ENCODE measurements at places on chromosomes 6 and 20.

DNA sequence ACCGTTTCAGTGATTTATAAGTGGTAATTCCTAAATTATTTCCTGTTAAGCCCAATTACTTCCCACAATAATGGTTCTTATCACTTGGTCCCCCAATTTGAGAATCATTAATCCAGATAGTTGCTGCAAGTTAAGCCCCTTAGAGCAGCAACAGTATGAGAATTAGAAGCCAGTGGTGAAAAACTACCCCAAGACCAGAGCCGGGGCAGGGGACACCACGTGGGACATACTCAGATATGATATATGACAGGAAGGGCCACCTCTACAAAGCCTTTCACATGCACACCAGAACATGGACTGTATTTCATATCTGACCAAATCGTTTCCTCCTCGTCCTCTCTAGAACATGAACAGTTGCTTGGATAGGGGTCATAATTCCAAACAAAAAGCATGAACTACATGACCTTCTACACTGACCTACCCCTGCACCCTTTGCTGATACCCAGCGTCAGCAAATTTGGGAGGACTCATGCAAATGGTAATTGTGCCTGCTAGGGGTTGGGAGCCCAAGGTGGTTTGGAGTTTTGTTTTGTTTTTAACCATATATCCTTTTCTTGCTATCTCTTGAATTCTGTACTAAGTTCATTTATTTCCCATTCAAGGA is 3.9 kb downstream of the JAG1 start:
- DNase-seq, result no peak

GRCh38 chr6:24761193-24761835 is 13.4 kb upstream of the GMNN start:
- no peak for DNase-seq

GRCh38 chr6:156791320-156791850 is 14.2 kb downstream of the ARID1B start:
- no peak for DNase-seq

- no peak for DNase-seq
These were observed 26.5 kb downstream of the BCKDHB start for GRCh38 chr6:80133020-80133419.

DNA sequence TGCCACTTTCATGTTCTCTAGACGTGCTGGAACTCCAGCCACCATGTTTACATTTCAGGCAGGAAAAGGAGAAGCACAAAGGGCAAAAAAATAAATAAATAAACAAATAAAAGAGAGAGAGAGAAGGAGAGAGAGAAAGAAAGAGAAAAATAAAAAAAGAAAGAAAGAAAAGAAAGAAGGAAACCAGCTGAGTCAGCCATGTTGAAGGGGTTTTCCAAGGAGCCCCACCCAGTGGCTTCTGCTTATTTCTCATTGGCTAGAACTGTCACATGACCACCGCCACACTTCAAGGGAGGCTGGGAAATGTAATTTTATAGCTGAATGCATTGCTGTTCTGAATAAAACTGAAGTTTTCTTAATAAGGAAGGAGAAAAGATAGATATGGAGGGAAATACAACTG is 71.1 kb downstream of the BFSP1 start:
- DNase-seq, result no peak

- no peak for DNase-seq
These were observed 492.4 kb upstream of the MARCKS start for GRCh38 chr6:113364766-113365165.

GRCh38 chr6:4287372-4287771 is 152.0 kb upstream of the ECI2 start:
- DNase-seq, result no peak

GRCh38 chr6:135546680-135547418 is 49.3 kb upstream of the AHI1 start:
- DNase-seq, result no peak

DNA sequence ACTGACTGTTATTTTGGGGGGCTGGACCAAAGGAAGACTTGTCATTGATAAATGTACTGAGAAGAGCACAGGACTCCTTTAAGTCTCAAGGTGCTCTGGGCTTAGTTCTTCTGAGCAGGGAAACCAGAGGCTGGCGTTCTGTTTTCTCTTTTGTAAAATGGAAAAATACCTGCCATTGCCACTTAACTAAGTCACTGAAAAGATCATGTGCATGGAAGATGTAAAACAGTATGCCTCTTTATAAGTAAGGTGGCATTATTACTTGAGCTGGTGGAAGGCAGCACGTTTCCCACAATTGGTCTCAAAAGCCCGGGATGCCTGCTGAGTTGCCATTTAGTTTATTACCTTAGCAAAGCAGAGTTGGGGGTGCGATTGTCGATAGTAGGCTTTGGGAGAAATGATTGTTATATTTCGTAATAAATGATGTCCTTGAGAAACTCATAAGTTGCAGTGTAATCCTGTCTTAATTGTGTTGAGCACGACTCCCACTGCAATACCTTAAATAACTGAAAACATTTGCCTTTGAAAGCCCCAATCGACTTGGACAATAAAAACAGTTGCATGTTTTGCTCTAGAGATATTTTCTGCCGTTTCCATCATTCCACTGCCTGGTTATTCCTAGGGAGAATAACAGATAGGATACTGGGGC is 3.6 kb downstream of the JARID2 start:
- DNase-seq, result no peak

DNA sequence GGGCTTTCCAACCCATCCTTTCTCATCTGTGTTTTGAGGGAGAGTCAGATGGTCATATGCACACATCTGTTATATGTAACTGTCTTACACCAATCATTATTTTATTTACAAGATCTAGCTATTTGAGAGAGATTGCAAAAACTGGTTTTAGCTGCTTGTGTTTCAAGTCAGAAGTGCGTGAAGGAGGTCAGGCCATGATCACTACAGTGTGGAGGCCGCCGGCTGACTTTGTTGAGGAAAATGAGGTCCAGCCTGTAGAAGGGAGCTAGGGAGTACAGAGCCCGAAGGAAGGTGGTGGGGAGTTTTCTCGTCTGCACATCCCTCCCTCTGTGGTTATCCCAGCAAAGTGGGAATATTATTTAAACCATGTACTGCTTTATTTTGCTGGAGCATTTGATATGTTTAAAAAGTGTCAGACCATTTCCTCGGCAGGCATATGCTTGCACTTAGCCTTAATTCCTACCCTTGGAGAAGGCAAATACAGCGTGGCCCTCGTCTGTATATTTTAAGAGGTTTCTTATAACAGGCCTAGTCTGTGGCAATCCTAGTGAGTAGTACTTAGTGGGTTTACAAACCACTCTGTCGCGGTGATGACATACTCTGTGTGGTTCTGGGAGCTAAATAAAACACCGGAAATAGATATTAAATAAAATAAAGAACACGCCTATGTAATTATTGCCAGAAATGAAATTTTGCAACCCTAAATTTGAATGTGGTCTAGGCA is 95.6 kb downstream of the UST start:
- DNase-seq, result no peak

- no peak for DNase-seq
These were observed 34.9 kb upstream of the HEY2 start for GRCh38 chr6:125714441-125715090.

GRCh38 chr6:159169557-159170332 is 545 bp downstream of the FNDC1 start:
- DNase-seq, result no peak

- no peak for DNase-seq
These were observed 11.4 kb upstream of the VEGFA start for GRCh38 chr6:43758617-43759050.

GRCh38 chr20:8583566-8584043 is 451.5 kb downstream of the PLCB1 start:
- DNase-seq, result no peak

DNA sequence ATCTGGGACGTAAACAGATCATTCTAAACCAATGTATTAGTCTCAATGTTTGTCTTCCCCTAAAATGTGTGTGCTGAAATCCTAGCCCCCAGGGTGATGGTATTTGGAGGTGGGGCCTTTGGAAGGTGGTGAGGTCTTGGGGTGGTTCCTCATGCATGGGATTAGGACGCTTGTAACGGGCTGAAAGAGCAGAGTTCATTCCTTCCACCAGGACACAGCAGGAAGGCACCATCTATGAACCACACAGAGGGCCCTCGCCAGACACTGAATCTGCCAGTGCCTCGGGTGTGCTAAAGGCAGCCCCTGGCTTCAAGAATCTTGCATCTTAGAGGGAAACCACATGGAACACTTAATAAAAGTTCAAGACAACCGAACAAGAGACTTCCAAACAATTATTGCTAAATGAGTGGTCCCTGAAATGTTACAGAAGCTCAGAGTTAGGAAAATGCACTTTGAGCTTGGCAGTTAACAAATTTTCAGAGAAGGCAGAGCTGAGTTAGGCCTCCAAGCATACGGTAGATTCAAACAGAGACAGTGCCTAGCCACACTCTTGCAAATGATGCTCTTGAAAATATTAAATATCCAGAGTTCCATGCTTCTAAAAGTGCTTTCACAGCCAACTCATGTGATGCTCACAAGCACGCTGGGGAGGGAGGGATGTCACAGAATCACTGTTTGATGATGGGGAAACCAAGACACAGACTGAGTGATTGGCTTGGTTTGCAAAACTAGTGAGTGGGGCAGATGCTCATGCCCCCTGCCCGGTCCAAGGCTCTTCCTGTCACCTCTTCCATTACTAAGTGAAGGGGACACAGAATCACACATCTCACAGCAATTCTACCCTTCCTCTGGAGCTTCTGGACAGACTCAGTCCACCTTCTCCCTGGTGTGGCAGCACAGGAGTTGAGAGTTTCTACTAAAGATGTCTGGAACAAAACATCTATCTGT is 27.4 kb downstream of the TBC1D7 start:
- no peak for DNase-seq

DNA sequence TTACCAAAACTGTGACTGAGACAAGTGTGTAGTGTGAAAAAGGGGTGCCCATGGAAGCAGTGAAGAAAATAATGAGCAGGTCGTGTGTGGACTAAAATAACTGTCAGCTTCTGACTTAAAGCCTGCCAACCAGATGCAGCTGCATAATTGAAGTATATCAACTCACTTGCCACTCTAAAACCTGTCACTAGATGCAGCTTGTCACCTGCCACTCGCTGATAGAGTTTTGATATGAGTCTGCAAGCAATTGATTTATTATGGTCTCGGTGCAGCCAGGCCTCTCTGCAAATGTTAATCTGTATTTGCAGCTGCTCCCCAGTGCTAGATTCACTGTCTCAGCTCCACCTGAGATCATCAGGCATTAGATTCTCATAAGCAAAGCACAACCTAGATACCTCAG is 1090.0 kb upstream of the EYS start:
- DNase-seq, result no peak

DNA sequence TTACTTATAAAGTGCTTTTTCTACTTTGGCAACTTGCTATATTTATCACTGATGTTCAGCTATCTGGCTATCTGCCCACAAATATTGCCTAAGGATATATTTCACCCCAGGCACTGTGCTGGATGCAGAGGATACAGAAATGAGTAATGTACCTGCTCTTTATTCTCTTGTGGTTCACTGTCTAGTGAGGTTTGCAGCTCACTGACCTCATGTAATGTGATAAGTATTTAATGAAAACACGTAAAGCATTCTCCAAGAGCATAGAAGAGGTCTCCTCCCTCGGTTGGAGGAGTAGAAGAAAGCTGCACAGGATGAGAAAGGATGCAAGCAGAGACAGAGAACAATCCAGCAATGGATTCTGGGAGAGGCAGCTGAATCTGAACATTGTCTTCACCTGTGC is 610.7 kb downstream of the CBLN4 start:
- DNase-seq, result no peak

DNA sequence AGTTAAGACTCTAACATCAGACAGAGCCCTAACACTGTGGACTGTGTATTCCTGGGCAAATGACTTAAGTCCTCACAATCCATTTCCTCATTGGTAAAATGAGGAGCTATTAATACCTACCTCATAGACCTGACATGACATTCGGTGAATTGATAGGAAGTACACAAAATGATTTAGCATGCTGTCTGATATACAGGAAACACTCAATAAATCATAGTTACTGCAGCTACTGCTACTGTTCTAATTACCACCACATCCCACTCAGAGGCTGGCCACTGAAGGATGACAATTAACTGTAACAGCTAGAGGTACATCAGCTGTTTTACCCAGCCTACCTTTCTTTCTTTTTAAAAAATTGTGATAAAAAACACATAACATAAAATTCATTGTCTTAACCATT is 87.7 kb downstream of the PLCG1 start:
- DNase-seq, result no peak

- no peak for DNase-seq
These were observed 8.4 kb downstream of the CCDC167 start for GRCh38 chr6:37491171-37491829.

DNA sequence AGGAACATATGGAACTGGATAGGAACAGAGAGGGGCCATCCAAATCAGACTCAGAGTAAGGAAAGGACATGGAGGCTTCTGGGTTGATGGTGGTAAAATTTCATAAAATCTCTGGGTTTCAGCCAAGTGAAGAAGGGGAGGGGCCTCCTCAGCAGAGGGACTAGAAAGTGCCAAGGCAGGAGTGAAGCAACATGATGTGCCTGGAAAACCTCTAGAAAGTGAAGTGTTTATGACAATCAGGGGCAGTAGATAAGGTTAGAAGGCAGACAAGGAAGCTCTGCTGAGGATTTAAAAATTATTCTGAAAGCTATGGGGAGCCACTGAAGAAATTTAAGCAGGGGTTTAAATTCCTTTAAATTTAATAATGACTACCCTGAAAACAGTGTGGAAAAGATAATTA is 126.0 kb upstream of the TENT5A start:
- DNase-seq, result no peak

DNA sequence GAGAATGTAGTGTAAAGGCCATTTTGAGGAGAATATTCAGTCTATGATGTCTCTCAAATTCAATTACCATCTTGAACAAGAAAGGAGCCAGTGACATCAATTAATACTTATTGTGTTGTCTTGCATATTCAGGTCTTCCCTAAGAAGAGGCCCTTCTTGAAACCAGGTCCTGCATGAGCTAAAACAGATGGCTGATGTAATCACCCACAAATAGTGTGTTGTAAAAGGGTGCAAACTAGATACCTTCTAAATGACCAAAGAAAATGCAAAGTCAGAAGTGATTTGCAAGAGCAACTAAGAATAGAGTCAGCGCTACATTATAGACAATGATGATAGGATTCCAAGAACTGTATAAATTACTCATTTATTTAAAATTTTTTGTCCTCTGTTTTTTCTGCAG is 97.0 kb downstream of the BTBD3 start:
- no peak for DNase-seq

DNA sequence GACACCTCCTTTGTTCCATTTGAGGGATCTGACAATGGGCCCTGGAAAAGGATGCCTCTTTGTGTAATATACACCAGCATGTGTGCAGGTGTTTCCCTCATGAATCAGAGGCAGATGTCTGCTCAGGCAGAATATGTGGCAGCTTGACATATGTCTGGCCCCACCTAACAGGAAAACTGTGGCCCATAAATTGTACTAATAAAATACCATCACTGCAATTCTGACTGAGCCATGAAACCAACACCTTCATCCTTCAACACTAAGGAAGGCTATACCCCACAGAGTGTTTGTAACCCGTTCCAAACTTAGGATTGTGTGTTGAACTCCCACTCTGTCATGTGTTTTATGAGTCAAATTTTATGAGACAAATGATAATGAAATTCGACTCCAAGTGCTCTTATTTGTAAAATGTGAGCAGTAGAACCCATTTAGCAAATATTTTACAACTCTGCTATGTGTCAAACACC is 22.7 kb downstream of the LAMA4 start:
- DNase-seq, result no peak
